ENCODE measurements at places on chromosomes 4 and X.

DNA sequence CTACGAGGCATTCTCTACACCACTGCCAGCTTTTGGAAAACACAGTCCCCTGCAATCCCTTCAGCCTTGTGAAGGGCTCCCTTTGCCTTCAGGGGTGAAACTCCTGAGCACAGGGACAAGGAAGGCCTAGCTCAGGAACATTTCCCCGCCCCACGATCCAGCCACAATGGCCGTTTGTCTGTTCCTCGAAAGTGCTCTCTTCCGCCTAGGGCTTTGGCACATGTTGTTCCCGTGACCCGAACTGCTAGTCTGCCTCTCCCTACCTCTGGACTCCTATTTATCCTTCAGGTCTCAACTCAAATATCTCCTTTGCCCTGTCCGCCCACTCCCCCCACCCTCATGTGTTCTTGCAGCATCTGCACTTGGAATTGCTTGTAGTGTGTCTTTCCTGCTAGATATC lies 12.1 kb downstream of the FGD1 start:
- DNase-seq = no peak

DNA sequence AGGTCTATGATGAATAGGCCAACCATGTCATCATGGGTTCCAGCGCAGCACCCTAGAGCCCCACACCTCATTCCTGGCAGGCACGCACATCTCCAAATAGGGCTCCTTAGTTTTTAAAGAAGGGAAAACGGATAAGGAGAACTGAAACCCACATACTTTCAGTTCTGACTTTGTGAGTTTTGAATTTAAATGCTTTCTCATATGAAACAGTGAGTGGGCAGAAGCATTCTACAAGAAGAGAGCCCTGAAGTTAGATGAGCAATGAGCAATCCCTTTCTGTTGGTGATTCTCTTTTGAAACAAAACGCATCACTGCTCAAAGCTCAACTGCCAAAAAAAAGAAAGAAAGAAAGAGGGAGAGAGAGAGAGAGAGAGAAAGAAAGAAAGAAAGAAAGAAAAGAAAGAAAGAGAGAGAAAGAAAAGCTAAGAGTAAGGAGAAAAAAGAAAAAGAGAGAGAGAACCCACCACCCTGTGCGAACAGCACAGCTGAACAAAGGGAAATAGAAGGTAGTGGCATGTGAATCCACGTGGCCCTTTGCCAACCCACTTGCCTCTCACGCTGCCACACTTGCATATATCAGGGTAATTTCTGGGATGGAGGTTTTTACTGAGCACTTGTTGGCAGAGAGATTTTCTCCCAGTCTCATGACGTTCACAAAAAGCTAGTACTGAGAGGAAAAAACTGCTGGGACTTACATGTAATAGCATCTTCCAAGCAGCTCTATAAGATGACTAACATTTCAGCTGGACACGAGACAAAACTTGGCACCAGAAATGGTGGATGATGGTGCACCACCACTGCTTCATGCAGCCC lies 31.0 kb downstream of the TMSB4X start:
- no peak for DNase-seq

- DNase-seq = no peak
Observed at GRCh38 chr4:52572936-52573485, 86.1 kb downstream of the USP46 start.

GRCh38 chr4:66574145-66574978 lies 904.1 kb upstream of the EPHA5 start:
- DNase-seq = no peak

DNA sequence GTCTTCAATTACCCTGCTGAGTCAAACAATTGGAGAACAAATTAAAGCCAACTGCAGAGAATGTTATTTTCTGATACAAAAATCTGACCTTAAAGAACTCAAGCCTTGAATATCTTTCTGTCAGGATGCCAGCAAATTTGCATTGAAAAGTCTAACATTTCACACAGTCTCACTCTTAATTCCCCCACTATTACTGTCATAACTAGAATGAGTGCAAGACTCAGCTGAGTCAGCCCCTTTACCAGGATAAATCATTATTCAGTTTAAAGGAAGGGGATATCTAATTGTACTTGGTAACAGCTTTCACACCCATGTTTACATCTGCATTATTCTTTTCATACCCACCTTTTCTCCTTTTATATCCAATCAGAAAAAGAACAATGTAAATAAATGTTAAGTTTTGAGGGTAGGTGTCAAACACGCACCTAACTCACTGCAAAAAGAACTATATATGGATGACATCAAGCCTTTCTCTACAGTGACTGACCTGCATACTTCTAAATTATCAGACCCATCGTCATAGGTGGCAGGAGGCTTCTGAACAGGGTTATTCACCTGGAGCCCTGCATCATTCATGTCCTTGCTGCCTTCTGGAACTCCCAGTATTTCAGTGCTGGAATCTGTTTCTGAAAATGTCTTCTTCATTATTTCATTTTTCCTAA lies 117.4 kb downstream of the TMA16 start:
- no peak for DNase-seq

DNA sequence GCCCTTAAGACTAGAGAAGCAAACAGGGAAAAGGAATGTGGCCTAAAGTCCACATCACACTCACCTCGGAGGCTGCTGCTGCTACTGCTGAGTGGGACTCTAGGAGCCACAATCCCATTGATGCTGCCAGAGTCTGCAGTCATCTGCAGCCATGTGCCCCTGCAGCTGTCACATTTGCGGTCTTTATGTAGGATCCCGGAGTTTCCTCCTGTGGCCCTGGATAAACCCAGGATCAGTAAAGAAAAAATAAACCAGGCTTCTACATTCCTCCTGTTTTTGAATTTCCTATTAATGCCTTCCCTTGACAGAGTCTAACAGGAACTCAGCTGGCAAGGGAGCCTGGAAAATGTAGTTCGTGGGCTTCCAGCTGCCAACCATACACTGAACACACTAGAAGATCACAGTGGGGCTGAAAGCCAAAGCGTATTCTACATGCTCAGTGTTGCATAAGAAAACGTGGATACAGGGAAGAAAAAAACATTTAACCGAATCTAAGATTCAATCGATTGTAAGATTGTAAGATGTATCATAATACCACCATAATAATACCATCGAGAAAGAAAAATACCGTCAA lies 10.3 kb upstream of the PHEX start:
- DNase-seq = no peak

DNA sequence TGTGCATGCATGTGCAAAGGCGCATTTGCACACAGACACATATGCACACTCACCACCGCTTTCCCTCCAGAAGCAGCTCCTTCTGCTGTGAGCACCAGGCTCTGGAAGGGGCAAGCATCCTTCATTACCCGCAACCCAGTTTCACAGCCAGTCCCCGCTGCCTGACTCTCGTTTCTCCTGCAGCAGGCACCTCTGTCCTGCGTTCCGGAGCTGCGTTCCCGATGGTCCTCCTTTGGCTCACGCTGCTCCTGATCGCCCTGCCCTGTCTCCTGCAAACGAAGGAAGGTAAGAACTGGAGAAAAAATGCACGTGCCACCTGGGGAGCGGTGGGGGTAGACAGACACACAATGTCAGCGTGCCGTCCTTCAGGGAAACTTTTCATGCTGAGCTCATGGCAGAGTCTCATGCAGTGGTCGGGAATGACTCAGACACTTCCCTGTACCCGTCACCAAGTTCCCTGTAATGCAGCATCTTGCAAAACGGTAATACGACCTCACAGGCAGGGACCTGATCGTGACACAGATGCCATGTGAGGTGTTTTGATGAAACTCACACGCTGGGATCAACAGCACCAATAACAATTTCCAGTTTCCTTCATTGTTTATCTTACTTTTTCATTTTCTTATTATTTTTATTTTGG lies 5.1 kb downstream of the IL3RA start:
- DNase-seq = no peak

GRCh38 chrX:41475191-41475590 lies 28.0 kb downstream of the NYX start:
- no peak for DNase-seq

- no peak for DNase-seq
Observed at GRCh38 chrX:68843992-68844391, 15.2 kb downstream of the EFNB1 start.

GRCh38 chr4:156553659-156554058 lies 417.9 kb downstream of the PDGFC start:
- no peak for DNase-seq

DNA sequence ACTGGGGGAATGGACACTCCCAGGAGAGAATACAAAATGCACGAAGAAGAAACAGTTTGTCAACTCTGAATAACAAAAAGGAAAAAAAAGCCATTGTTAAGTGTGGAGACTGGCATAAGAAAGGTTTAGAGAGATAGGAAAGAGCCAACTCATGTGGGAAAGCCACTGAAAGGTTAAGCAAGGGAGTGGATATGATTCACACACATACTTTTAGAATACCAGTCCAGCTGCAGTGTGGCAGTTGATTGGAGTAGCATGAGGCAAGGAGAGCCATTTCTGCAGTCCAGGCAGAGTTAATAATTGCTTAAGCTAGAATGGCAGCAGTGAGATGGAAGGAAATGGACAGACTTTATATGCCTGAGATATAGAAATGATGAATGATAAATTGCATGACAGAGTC lies 36.9 kb upstream of the ADAD1 start:
- no peak for DNase-seq

- DNase-seq = no peak
Observed at GRCh38 chr4:5054532-5054931, 3.3 kb downstream of the STK32B start.

- DNase-seq = no peak
Observed at GRCh38 chrX:52576946-52577345, 60.1 kb upstream of the XAGE1B start.

GRCh38 chrX:40064055-40064597 lies 33.6 kb downstream of the BCOR start:
- no peak for DNase-seq

DNA sequence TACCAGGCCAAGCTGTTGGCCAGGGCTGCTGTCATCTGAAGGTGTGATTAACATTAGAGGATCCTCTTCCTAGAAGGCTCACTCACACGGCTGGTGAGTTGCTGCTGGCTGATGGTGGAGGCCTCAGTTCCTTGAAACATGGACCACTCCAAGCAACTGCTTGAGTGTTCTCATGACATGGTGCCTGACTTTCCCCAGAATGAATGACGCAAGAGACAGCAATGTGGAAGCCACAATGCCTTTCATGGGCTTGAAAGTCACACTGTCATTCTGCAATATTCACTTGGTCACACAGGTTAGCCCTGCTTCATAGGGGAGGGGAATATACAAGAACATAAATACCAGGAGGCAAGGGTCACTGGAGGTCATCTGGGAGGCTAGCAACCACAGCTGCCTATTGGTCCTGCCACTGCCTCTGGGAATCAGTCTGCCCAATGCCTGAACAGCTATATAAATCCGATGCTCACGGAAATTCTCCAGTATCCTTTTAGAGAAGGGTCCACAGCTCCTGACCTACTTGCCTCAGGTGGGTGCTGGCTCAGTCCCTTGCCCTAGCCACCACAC lies 97.1 kb upstream of the MAML3 start:
- peak; percentile 55 for DNase-seq

GRCh38 chrX:74178536-74178935 lies 125.4 kb upstream of the ZCCHC13 start:
- no peak for DNase-seq

DNA sequence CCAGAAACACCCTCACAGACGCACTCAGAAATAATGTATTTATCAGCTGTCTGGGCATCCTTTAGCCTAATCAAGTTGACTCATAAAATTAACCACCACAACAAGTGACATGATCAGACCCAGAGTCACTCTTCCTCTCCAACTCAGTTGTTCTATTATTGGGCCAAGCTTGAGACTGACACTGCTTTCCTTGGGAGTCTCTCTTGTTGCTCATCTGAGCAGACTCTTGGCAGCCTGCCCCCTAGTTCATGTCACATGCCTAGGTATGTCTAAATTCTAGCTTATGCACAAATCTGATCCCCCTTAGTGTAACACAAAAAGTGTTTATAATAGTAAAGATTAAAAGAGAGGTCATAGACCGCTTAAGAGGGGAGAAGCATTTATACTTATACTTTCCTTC lies 72.6 kb upstream of the ADAMTS3 start:
- no peak for DNase-seq

DNA sequence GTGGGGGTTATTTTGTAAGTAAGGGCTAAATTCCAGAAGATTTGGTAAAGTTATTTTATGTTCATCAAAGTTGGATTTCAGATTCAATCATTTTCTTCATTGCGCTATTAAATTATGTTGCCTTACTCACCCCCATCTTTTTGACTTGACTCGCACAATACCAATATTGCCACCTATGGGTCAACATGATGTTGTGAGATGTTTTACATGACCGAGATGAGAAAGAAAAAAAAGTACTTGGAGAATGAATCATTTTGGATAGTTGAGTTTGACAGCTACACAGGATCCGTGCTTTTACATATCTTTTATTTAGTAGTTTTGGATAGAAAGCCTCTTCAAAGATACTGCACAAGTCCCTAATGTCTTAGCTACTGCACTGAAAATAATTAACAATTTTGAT lies 224.2 kb upstream of the EMCN start:
- DNase-seq = no peak

DNA sequence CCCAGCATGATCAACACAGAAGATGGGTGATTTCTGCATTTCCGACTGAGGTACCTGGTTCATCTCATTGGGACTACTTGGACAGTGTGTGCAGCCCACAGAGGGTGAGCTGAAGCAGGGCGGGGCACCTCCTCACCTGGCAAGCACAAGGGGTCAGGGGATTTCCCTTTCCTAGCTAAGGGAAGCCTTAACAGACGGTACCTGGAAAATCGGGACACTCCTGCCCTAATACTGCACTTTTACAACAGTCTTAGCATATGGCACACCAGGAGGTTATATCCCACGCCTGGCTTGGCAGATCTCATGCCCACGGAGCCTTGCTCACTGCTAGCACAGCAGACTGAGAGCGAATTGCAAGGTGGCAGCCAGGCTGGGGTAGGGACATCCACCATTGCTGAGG lies 92.9 kb upstream of the GRID2 start:
- DNase-seq = no peak

GRCh38 chrX:7346021-7346420 lies 198.1 kb upstream of the PUDP start:
- DNase-seq = no peak

GRCh38 chr4:79598801-79599200 lies 190.8 kb upstream of the GK2 start:
- no peak for DNase-seq

GRCh38 chr4:168759959-168760527 lies 250.0 kb downstream of the CBR4 start:
- no peak for DNase-seq

- DNase-seq = no peak
Observed at GRCh38 chr4:2261110-2261852, 628 bp downstream of the MXD4 start.

DNA sequence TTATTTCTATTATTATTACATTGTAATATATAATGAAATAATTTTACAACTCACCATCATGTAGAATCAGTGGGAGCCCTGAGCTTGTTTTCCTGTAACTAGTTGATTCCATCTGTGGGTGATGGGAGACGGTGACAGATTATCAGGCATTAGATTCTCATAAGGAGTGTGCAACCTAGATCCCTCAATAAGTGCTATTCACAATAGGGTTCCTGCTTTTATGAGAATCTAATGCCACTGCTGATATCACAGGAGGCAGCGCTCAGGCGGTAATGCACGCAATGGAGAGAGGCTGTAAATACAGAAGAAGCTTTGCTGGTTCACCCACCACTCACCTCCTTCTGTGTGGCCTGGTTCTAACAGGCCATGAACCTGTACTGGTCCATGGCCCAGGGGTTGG lies 178.6 kb downstream of the ACTRT1 start:
- no peak for DNase-seq

Data from GF-D8 (cell line).